AG09319 (cell line): ENCODE measurements at places on chromosomes 4 and X.

DNA sequence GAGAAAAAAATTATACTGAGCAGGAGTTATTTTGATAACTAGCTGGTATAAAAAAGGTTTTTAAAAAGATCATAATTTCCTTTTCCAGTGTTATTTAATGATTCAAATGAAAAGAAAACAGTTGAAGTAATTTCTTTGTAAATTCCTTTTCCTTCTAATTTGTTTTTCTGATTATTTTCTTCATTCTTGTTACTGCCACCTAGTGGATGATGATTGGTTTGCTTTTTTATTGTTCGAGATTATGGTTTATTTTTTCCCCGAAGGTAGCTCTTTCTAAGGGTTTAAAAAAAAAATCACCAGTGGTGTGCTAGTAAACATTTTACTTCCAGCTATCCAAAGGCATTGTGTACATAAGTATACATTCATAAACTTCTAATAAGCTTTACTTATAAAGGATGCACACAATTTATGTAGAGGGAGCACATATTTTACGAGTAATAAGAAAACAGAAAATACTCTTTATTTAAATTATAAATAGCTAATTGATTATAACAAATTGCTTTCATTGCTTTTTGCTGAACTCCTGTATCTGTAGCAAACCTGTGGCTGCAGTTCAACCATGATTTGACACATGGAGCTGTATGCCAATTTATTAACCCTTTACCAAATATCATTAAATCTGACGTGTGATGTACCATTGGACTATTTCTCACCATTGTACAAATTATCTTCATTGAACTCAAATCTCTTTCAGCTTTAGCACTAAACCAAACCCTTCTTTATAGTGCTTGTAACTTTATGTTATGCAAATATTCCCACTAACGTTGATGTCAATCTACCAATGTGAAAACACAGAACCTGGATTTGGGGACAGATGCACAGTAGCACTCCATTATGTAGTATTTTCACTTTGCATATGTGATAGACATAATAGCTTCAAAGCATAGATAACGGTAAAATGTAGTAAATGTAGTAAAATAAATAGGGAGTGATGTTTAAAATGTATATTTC is 97.8 kb upstream of the ANK2 start:
- no peak for DNase-seq

DNA sequence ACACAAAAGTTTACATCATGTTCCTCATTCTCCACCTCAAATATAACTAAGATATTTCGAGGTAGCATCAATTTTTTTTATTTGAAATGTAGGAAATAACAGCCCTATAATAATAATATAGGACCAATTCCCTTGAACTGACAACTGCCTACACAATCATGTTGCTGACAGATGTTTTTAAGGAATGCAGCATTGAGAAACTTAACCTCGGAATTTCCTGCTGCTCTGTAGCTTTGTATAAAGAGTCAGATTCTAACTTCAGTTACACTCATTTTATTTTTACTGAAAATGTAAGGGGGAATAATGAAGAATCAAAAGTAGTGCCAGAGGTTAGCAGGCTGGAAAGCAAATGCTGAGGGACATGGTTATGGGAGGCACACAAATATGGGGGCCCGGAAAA is 235.8 kb downstream of the RBMX2 start:
- no peak for DNase-seq

GRCh38 chr4:125382995-125383394 is 68.2 kb downstream of the FAT4 start:
- DNase-seq: no peak

DNA sequence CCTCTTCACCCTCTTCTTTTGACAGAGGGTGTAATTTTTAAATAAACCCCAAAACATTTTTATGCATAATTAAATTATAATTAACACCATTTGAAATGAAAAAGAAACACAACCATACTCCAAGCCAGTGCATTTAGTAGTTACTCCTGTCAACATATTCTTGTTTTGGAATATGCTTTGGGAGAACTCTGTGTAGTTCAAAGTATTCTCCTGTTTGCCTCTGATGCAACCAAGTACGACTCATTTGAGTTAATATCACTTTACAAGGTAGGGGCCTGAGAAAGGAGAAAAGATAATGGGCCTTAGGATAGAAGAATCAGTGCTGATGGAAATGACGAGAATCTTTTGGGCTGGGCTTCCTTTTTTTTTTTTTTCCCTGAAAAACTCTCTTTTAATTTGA is 2.7 kb downstream of the PTPN13 start:
- no peak for DNase-seq

- no peak for DNase-seq
These were observed 746 bp downstream of the PPAT start for GRCh38 chr4:56434599-56435139.

- DNase-seq: no peak
These were observed 7.0 kb downstream of the LRCH2 start for GRCh38 chrX:115226929-115227328.

DNA sequence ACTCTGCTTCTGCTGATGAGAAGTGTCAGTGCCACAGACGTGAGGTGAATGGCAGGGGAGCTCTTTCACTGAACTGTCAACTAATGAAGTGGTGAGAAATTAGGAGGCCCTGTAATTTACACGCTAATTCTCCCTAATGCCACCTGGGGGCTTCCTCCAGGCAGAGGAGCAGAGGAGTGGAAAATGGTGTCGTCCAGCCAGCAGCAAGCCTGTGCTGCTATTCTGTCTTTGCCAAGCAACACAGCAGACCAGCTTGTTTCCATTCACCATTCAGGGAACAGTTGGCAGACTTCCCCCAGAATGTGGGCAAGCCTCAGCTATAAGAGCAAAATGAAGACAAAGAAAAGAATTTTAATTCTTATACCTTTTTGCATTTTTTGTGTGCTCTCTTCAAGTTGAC is 245.2 kb upstream of the TET2 start:
- DNase-seq: no peak

DNA sequence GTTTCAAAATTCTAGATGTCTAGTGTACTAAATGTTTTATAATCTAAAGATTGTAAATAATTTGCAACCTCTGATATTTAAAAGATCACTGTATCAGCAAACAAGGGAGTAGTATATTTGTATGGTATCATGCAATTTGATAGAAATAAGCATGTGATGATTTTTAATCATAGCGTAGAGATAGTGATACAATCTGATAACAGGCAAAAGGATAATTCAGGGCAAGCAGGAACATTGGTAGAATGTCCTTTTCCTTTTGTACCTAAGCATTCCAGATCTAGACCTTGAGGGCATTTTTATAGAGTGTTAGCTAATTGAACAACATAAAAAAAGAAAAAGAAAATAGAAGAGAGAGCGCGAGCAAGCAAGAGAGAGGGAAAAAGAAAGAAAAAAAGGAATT is 1.4 kb downstream of the ANK2 start:
- DNase-seq: no peak

DNA sequence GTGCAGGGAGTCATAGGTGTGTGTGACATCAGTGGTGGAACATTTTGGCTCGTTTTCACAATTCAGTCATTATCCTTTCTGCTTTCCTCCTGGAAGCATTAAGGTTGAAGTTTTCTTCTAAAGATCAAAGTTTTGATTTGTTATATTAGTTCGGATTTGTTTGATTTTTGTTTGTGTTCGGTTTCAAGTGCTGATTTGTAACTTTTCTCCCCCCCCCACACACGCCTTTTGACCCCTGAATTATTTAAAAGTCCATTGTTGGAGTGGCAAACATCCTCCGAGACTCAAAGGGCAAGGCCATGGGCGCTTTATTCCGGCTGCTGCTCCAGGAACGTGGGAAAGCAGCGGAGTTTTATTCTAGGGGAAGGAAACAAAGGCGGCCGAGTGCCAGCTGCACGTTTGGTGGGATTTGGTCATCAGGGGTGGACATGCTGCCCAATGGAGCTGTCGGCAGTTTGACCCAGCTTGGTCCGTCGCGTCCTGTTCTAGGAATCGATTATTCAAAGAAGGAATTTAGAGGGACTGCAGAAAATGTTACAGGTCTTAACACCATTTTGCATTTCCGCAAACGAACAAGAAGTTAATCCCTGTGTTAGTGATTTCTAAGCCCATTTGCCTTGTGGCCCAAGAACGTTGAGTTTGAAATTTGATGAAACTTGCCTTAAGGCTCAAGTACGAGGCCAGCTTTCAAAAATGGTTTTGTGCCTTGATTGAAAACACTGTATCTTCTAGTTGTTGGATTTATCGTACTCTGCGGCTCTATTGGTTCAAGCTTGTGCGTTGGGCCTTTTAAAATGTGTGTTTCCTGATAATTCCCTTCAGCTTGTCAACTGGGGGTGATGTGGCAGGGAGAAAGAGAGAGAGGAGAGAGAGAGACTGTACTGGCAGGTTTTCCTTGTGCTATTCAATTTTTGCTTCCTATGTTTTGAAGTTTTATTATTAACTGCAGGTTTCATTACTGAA is 565 bp upstream of the ZNF41 start:
- no peak for DNase-seq

GRCh38 chrX:15816886-15817285 is 26.6 kb downstream of the ZRSR2 start:
- no peak for DNase-seq

DNA sequence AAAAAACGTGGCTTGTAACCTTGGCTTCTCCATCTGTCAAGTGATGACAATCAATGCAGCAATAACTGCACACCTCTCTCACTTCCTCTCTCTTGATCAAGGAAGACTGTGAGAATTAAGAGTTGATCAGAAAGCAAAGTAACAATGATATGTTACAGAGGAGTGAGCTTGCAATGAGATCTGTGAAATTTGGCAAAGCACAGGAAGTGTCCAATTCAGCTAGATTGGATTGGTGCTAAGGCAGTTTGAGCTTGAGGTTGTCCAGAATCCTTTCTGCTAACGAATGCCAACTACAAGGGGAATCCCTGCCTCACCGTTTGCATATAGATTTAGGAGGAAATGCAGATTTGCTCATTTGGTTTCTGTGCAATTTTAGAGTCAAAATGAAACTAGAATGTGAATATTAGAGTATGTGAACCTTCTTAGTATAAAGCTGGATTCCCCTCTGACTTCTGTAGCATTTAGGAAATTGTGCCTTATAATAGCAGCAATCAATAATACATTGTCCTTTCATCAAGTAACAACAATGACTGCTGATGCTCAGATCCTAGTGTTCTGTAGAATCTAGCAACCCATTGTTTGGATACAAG is 346.4 kb downstream of the PTTG2 start:
- no peak for DNase-seq

- no peak for DNase-seq
These were observed 16.0 kb upstream of the HPGD start for GRCh38 chr4:174538123-174538875.

DNA sequence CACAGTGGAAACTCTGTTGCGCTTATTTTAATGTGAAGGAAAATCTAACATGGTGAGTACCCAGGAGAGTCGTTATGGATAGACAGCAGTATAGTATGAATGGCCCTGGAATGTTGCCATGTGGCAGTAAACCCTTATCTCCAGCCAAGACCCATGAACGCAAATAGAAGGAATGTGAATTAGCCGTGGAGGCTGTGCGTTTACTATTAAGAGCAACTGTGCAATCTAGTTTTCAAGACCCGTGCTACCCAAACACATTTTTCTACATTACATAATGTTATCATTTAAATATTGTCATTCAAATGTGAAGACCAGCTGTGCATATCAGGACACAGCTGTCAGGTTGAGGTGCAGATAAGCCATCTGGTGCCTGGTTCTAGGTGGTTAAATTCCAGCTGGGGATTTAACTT is 13.3 kb upstream of the AGA start:
- no peak for DNase-seq

DNA sequence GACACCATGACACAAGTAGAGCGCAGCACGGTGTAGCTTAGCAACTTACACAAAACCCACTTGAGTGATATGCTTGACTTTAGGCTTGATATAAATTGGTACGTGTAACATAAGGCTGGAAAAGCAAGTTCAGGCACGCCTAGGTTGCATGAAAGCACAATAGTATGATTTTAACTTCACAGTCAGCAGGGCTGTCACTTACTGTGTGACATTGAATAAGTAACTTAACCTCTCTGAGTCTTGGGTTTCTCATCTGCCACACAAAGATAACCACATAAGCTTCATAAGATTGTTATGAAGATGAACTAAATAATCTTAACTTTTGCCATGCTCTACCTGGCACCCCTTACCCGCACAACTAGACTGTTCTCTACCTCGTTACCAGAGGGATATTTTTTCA is 9.5 kb downstream of the SRD5A3 start:
- DNase-seq: no peak
